T-helper 22 cell (primary cell): ENCODE measurements at places on chromosomes 5 and 9.

- DNase-seq, result no peak
Observed at GRCh38 chr5:37737326-37738056, 102.3 kb downstream of the GDNF start.

GRCh38 chr5:83354958-83355357 lies 116.6 kb upstream of the VCAN start:
- DNase-seq, result no peak

DNA sequence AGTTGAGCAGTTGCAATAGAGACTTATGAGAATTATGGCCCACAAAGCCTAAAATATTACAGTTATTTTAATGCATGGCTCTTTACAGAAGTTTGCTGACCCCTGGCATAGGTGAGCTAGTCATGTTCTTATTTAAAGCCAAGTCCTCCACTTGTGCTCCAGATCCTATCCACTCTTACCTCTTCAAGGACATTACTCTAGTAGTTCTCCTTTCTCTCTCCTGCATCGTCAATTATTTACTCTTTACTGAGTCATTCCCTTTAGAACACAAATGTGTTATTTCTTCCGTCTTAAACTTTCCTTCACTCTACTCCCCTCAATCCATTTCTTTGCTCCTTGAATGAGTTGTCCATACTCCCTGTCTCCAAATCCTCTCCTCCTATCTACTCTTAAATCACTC lies 20.6 kb upstream of the TRAF1 start:
- no peak for DNase-seq

- DNase-seq, result no peak
Observed at GRCh38 chr5:83145882-83146331, 68.6 kb downstream of the XRCC4 start.

- DNase-seq, result no peak
Observed at GRCh38 chr9:137245450-137246421, 4.6 kb downstream of the TUBB4B start.

DNA sequence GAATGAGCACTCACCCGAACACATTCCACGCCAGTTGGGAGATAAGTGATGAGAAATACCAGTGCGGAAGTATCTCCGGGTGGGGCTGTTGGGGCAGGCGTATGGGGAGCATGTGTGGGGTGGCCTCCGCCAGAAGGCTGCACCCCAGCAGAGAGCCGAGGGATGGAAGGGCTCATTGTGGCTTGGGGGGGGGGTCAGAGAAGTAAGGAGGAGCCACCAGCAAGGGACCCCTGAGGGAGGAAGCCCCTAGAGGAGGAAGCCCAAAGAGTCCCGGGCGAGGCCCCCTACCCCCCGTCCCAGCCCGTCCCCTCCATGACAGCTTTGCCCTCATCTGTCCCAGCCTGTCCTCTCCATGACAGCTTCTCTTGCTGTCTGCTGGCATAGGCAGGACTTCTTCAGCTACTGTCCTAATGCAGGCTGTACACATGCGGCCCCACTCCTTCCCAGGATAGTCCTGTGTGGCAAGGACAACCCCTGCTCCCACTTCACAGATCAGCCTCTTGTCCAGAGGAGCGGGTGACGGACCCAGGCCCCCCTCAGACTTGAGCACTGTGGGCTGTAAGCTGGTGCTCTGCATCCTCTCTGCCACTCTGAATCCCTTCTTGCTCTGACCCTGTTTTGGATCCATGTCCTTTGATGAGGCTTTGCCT lies 239.6 kb downstream of the CACNA1B start:
- DNase-seq, result no peak
